HS-27A (cell line): ENCODE measurements at places on chromosomes 5 and 9.

DNA sequence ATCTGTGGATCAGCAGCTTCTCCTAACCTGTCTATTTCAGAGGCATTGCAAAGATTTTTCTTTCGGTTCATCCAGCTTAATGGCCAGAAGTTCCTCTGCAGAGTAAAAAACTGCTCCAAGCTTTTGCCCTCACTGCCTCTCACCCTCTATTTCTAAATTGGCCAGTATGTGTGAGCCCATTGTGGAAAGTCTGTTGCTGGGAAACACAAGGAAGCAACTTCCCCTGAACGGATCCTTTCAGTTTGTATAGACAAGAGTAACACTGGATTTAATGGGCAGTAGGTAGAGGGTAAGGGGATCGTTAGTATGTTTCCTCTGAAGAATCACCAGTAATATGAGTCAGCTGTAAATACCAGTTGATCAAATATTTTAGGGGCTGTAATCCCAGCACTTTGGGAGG, 7.2 kb downstream of the THBS4 start:
- DNase-seq: no peak

GRCh38 chr9:122370869-122371755, at the start of gene PTGS1:
Gene PTGS1 (plus strand): TSS chr9:122371024. CDS start chr9:122371085, 61 bp downstream.
- no peak for DNase-seq

DNA sequence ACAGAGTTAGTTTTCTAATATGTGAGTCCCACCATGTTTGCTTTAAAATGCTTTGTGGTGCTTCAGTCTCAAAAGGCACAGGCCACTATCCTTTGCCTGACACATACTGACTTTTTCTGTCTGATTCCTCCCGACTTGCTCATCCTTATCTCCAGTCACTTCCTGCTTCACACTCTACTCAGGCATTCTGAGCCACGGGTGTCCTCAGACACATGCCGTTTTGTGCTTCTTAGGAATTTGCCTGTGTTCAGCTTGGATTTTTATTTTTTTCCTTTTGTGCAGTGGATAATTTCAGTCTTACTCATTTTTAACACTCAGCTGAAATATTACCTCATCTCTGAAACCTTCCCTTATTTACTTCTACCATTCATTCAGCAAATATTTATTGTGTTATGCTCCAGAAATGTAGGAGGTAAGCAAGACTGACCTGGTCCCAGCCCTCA, 54.1 kb downstream of the MAN2A1 start:
- DNase-seq: peak; percentile 68

DNA sequence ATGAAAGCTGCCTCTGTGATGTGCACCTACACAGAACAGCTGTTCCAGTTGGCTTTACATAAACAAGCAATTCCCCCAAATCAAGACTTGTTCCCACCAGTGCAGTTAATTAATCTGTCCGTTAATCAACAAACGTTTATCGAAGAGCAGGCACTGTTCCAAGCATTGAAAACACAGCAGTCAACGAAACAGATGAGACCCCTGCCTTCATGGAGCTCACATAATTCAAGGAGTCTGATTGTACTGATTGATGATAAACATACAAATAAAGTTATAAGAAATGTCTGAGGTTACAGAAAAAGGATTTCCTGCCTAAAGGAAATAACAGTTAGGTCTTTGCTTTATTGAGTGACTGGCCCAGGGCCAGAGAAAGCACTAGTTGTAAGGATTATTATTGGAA, 26.2 kb upstream of the PCSK5 start:
- DNase-seq: no peak

- DNase-seq: no peak
Measured at GRCh38 chr9:92432350-92432749, 8.1 kb upstream of the OMD start.

DNA sequence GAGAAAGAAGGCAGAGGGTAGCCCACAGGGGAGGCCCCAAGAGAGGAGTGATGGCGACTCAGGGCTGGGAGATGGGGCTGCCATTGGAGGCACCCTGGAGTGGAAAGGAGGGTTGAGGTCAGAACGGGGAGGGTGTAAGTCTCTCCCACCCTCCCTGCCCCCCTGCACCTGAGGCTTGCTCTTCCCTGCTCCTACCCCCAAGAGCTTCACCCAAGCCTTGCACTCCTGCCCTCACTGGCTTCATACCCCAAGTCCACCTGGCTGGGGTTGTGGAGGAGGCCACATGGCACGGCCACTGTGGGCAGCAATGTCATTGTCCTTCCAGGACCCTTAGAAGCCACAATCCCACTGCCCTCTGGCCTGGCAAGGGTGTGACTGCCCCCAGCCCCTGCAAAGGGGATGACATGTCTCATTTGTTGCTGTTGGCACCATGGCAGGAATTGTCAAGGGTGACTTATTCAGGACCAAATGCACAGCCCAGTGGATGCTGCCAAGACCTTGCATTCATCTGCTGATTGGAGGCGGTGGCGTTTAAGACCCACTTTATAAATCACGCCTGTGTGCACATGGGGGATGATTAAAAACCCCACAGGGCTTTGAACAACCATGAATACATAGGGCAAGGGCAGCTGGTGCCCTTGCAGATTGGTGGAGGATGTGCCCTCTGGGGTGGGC, 47.6 kb upstream of the RNU6ATAC start:
- no peak for DNase-seq

DNA sequence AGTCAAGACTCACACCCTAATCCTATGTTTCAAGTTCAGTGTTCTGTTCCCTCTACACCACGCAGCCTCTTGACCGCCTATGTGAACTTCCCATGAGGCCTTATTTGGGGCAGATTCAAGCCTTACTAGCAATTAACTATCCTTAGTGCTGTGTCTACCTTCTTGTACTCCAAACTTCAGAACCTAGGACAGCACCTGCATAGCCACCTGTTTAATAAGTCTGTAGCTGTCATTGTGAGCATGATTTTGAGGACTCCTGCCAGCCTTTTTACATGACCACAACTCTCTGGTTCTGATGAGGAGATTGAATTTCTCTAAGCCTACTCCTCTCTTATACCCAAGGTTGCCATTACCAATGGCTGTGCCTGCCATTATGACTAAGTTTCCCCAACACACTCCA, 50.8 kb upstream of the PCSK1 start:
- no peak for DNase-seq

- DNase-seq: no peak
Measured at GRCh38 chr5:75614176-75614575, 2.9 kb downstream of the ANKDD1B start.

GRCh38 chr5:147430628-147431027, 79.2 kb downstream of the DPYSL3 start:
- DNase-seq: no peak

GRCh38 chr9:136016572-136017288, 55.6 kb upstream of the UBAC1 start:
- no peak for DNase-seq

- no peak for DNase-seq
Measured at GRCh38 chr5:32865475-32865874, 154.4 kb downstream of the NPR3 start.
